Spleen (tissue), 13 donors: ENCODE measurements at places on chromosomes 11 and 22. TPM values are rescaled to one million over a fixed set of nuclear protein-coding genes. Genes with fewer than 3 reads are reported as not detected.

PRG2 gene
- 10.5 TPM for total RNA-seq

UPB1 gene
- total RNA-seq, result 3.0 TPM

KIF18A gene
- total RNA-seq, result 1.2 TPM

TECTA gene
- 0.74 TPM for total RNA-seq

MMP13 gene
- not detected for total RNA-seq

LMO1 gene
- 1.0 TPM for total RNA-seq

C11orf86 gene
- total RNA-seq, result not detected

RELT gene
- 61.3 TPM for total RNA-seq

TMEM184B gene
- 47.8 TPM for total RNA-seq

BID gene
- 53.5 TPM for total RNA-seq

NAGA gene
- total RNA-seq, result 60.2 TPM
